Activated naive CD8-positive, alpha-beta T cell treated with anti-CD3 and anti-CD28 coated beads for 36 hours (primary cell): ENCODE measurements at places on chromosomes 6 and 20. TPM values are rescaled to one million over a fixed set of nuclear protein-coding genes. Genes with fewer than 3 reads are reported as not detected.
A peak's percentile ranks its signal among the peaks of the same experiment; 100 is the strongest.

- no peak for DNase-seq
These were observed 13.5 kb downstream of the HLA-A start for GRCh38 chr6:29955783-29956182.

GRCh38 chr6:166551754-166552495 lies 34.6 kb downstream of the RAMACL start:
- DNase-seq = no peak

MOXD1 gene
- not detected for total RNA-seq

DNA sequence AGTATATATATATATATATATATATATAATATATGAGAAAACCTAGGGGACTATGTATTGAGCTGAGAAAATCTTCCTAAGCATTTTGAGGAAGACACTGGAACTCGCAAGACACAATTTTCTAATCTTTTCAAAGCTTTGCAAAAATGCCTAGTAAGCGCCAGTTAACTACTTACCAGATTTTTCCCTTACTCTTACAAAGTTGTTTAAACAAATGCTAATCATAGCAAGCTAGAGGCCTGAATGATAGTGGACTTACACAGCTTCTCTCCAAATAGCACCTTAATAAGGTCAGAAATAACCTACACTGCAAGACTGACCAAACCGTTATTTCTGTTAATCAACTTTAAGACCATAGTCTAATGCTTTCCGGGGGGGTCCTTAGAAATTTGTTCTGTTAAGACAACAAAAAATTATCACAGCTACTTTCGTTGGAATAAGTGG lies 56.1 kb upstream of the HFE start:
- DNase-seq = no peak

GRCh38 chr6:3592371-3592941 lies 135.6 kb upstream of the SLC22A23 start:
- no peak for DNase-seq

GRCh38 chr6:169097381-169097959 lies 156.2 kb downstream of the THBS2 start:
- DNase-seq = no peak

MOG gene
- not detected for total RNA-seq

L3MBTL1 gene
- 4.8 TPM for total RNA-seq

MRAP2 gene
- total RNA-seq = not detected

DNA sequence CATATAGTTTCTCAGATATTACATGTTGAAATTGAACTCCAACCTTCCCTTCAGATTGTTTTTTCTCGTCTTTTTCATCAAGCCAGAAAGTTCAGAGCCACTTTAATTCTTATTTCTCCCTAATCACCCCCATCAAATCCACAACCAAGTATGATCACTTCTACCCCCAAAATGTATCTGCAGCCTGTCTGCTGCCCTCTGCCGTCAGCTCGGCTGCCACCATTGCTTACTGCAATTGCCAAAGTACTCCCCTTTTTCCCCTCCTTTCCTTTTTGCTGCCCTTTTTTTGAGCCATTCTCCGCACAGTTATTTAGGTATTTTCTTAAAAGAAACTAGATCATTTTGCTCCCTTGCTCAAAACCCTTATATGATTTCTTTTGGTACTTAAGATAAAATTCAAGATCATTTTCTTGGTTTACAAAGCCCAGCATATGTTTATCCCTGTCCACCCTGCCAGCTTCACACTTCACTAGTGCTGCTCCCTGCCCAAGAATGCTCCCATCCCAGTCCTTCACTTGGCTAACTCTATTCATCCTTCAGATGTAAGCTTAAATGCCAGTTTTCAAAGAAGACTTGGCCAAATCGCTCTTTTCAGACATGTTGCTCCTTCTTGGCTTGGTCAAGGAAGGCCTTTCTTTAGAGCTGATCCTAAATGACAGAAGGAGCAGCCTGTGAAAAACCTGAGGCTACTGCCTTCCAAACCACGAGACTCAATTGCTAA lies 63.7 kb downstream of the SH3BGRL2 start:
- no peak for DNase-seq

DNA sequence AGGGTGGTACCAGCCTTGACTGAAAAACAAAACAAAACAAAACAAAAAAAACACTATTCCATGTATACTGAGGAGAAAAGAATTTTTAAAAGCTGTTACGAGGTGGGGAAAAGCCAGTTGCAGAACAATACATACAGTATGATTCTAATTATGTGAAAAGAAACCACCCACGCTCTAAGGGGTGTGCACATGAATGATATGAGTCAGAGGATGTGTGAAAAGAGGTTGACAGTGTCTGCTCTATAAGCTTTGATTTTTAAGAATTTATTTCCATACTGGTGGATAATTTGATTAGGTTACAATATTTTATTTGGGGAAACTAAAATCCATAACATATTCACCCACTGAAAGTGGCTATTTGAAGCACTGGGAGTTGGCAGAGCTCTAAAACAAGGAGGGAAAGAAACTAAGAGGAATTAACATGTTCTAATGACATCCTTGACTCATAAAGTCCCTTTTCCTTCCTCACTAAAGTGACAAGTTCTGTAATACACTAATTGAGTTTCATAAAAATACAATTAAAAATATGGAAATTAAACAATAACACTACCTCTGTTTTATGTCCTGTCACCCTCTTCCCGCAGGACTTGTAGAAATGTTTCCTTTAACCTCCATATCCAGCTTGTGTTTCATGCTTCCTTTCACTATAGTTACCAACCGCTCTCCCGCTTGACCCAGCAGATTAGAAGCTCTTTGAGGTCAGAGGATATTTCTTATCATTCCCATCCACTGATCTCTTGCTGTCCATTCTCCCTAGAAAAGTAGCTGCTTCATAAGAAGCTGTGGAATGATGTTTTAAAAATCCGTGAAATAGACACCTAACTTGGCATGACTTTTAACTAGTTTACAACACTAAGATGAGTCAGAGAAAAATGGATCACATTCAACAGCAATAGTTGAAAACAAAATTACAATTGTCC lies 118.6 kb upstream of the CCDC28A start:
- DNase-seq = peak; percentile 13
